ENCODE measurements at places on chromosomes 4 and X.

- no peak for DNase-seq
Observed at GRCh38 chrX:65667157-65667502, 324 bp upstream of the MSN start.

- DNase-seq: no peak
Observed at GRCh38 chr4:61182915-61183314, 17.2 kb upstream of the ADGRL3 start.

GRCh38 chr4:79823148-79823763 is 249.8 kb downstream of the ANTXR2 start:
- DNase-seq: no peak

- DNase-seq: no peak
Observed at GRCh38 chrX:47634871-47635575, 5.3 kb upstream of the CFP start.

DNA sequence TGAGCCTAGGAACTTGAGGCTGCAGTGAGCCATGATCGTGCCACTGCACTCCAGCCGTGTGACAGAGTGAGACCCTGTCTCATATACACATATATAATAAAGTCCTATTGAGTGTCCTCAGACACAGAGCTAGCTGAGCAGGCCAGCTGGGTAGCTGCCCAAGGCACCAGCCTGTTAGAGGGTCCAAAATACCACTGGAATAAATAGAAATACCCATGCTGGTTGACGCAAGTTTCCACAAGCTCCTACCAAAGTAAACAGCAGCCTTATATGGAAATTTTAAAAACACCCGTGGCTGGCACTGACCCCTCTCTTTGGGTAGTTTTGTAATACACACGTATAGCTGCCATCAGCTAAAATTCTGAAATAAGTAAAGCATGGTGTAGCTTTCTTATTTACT is 348.6 kb downstream of the BCOR start:
- no peak for DNase-seq

- DNase-seq: no peak
Observed at GRCh38 chr4:72531768-72532290, 37.2 kb downstream of the ADAMTS3 start.

- no peak for DNase-seq
Observed at GRCh38 chr4:8393593-8394038, 46.9 kb downstream of the ACOX3 start.

DNA sequence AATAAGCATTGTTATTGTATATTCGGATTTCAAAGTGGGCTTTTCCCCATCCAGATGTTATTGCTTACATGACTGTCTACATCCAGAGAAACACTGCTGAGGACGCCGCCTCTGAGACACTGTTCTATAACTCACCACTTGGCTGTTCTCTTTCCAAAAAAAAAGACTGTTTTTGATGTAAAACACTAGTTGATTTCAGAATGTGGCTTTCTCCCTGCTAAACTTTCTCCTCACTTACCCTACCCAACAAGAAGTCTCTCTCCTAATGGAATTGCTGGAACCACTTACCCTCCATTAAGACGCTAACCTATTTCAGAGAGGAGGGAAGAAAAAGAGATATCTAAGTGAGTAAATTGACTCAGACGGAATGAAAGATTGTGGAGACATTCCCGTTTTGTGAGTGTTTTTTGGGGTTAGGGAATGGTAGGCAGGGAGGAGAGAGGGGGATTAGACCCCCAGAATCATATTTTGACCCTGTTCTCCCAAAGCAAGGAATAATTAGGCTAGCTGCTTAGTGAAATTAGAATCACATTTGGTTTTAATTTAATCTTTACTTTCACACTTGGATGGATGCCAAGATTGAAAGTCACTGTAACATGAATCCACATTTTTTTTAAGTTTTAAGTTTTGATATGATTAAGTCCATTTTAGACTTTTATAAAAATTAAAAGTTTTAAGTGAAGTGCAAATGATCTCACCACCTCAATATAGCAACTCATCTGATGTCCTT is 174.9 kb downstream of the CHIC2 start:
- no peak for DNase-seq

DNA sequence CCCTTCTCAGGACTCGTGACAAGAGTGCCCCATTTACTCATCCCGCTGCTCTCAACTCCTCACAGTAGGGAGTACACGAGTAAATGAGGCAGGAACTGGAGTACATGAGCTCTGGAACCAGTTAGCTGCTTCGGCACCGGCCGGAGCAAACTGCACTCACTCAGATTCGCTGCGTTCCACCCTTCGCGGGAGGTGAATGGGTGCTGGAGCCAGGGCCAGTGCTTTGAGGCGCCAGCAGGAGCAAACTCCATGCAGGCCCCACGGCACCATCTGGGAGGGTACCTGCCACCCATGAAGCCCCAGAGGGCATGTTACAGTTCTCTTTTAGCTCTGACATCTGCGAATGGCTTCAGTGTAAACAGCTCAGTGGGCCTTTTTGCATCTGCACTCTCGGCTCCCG is 315.5 kb upstream of the GK2 start:
- DNase-seq: no peak

GRCh38 chr4:109913596-109914241 is 1.0 kb downstream of the EGF start:
- no peak for DNase-seq
